H1 (cell line): ENCODE measurements at places on chromosomes 7 and 10.

DNA sequence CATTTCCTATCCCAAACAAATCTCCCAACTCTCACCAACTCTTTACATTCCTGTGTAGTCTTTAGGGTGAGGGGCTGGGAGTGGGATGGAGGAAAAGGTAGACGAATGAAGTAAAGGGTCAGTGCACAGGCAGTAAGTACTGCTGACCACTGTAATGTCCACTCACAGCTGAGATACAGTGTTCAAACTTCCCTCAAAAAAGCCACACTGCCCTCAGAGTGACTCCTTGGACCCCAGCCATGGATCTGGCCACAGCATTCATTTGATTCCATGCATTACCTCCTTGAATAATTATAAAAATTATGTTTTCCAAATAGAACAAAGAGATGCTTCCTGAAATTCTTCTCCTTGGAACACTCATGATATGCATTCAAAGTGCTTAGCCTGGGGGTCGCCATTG lies 19.8 kb upstream of the HIPK2 start:
- no peak for DNase-seq

- DNase-seq = no peak
These were observed 81.8 kb downstream of the NT5C2 start for GRCh38 chr10:103111031-103111917.

DNA sequence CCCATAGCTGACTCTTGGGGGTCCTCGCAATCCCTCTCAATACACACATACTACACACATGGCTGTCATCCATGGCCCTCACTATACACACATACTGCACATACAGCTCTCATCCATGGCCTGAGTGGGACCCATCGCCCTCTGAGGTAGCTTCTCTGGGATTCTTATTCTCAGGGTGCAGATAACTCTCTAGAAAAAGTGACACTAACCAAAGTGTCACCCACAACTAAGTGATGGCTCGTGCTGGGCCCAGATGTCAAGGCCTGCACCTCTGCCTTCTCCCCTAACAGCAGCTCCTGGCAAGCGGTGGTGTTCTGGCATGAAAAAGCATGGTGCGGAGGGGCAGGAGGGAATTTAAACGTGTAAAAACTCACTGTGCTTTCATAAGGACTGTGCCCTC lies 62.7 kb upstream of the ZPBP start:
- DNase-seq = no peak

DNA sequence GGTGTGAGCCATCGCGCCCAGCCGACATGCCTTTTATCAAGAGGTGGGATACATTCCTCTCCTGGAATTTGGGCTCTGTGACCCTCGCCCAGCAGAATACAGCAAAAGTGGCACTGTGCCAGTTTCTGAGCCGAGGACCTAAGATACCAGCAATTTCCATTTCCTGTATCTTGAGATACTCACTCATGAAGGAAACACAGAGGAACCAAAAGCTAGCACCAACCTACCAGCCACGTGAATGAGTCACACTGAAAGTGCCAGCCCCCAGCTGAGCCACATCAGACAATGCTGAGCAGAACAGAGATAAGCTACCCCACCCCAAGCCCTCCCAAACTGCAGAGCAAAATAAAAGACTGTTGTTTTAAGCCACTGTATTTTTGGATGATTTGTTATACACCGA lies 56.3 kb downstream of the CACUL1 start:
- no peak for DNase-seq

- DNase-seq = no peak
These were observed 34.8 kb downstream of the LUC7L2 start for GRCh38 chr7:139394540-139394939.

DNA sequence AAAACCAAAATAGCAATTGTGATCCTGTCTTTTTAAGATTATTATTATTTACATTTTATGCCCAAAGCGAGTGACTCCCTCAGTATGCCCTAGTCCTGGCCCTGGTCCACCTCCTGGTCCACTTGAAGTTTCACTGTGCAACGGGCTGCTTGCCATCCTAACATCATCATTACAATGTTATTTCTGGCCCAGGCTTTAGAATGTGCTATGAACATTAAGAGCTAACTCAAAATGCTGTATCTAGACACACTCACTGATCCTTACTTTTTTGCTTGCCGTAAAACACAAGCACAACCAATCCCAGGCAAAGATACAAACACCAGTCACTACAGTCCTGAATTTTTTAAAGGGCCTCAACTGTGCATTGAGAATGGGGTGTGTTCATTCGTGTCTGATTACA lies 38.4 kb downstream of the RHOBTB1 start:
- DNase-seq = no peak

- no peak for DNase-seq
These were observed 359.5 kb upstream of the ANKRD30A start for GRCh38 chr10:36765782-36766414.

DNA sequence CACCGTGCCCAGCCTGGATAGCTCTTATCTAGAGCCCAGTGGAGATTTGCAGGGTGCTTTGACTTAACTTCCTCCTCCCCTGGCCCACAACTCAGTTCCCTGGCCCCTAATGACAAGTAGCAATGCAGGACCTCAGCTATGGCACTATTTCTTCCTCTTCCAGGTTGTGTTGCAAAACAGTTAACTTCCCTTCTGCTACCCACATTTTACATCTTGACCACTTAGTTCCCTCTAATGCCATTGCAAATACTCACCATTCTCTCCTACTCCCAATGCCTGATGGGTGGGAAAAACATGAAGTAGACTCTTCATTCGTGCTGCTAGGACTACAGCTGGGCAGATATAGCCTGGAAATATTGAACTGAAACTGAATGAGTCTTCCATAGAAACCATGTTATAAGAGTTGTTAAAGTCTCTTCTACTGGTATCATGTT lies 39.1 kb upstream of the FGL2 start:
- DNase-seq = no peak

GRCh38 chr7:140035400-140036223 lies 27.1 kb downstream of the PARP12 start:
- no peak for DNase-seq

DNA sequence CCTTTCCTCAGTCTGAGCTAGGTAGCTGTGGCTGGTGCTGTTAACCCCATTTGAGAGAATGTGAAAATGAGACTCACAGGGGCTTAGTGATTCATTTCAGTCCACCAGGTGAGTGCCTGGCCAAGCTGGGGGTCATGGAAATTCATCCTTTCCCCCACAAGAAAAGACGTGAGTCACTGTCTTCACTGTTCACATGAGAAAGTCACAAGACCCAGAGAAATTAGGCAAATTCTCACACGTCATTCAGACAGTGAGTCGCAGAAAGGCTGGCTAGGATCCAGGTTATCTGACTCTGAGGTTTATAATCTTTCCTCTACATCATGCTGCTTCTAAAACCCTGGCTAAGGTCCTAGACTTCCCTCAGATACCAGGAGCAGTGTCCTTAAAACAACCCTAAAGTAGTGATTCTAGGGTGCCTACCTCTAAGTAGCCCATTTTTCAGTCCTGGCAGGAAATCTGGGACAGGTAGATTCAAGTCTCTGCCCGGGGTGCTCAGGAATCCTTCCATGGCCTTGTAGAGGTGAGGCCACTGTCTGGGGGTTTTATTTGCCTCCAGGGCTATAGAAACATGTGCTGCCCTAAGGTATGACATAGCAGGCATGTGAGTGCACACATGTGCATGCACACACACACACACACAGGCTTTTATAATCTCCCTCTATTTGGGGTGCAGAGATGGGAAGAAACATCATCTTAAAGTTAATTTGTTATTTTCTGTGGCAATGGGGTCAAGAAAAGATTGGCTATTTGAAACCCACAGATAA lies 427.9 kb upstream of the CELF2 start:
- DNase-seq = no peak

- DNase-seq = no peak
These were observed 20.6 kb downstream of the KIN start for GRCh38 chr10:7767209-7767608.

DNA sequence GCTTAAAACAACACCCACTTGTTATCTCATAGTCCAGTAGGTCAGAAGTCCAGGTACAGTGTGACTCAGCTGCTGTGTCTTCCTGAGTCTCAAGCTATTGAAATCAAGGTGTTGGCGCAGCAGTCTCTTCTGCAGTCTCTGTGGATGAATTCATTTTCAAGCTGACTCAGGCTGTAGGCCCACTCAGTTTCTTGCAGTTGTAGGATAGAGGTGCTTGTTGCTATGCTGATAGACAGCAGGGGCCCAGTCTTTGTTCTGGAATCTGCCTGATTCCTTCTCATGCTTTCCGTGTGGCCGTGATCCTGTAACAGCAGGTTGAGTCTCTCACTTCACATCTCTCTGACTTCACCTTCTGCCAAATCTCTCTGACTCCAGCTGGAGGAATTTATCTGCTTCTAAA lies 400.4 kb upstream of the POM121L12 start:
- no peak for DNase-seq

DNA sequence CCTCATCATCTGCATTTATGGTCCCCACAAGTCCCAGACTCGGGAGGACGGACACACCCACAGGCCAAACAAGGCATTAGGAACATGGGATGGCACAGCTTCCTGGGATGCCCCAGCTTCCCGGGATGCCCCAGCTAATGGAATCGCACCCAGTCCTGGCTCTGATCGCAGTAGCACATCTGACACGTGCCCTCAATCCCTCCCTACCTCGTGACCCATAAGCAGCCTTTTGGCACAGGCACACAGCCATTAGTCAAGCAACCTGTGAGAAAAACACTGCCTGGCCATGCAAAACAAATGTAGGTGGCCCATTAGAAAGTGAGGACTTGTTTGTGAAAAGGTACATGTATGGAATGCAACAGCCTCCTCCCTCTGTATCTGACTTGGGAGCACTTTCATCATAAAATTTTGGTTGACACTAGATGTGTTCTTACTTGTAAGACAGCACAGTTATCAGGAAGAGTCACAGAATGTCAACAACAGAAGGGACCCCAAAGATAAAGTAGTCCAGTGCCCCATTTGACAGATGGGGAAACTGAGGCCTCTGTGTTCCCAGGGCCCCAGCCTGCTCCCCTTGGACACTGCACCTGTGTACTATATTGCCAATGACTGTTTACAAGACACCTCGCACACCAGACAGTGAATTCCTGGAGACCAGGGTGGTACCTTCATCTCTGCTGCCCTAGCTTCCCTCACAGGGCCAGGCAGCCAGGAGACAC lies 34.4 kb downstream of the DLG5 start:
- no peak for DNase-seq

DNA sequence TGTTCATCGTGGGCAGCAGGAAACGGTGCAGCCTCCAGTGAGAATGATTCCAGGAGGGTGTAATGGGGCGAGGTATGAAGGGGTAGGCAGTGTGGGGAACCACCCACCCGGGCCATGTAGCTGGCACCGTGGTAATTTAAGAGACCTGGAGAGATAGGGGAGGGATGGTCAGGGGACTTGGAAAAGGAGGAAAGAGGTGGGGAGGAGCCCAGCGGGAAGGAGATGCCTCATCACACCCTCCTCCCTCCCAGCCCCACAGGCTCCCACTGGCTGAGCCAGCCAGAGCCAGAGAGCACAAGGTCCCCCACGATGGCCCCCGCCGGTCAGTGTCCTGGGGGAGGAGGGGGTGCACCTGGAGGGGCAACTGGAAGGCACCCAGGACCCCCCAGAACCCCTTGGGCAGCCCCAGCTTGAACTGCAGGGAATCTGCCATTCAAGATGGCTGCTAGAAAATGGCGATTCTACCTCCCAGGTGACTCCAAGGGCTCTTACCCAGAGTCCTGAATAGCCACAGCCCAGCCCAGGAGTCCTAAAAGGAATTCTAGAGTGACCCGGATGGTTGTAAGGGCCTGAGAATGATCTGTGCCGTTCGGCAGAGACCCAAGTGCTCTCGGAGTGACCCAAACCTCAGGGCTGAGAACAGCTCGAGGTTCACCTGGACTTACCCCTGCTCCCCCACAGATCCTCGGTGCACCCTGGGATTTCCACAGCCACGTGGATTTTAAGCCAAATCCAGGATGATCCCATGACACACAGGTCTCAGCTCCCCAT lies 28.8 kb downstream of the CALML3 start:
- no peak for DNase-seq

DNA sequence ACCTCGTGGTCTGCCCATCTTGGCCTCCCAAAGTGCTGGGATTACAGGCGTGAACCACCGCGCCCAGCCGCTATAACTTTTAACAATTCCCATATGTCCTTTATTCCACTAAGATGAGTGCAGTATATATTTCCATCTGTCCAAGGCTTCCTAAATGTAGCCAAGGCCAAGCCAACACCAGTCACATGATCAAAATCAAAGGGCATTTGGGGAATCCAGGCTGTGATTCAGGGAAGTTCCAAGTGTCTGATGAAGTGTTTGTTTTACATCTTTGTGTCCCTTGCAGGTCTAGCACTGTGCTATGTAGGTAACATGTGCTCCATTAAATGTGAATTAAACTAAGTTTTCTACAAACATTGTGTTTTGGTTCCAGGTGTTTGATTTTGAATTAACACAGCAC lies 20.8 kb downstream of the AKR1E2 start:
- DNase-seq = no peak

- no peak for DNase-seq
These were observed 49.6 kb downstream of the ARID5B start for GRCh38 chr10:61951144-61951483.

DNA sequence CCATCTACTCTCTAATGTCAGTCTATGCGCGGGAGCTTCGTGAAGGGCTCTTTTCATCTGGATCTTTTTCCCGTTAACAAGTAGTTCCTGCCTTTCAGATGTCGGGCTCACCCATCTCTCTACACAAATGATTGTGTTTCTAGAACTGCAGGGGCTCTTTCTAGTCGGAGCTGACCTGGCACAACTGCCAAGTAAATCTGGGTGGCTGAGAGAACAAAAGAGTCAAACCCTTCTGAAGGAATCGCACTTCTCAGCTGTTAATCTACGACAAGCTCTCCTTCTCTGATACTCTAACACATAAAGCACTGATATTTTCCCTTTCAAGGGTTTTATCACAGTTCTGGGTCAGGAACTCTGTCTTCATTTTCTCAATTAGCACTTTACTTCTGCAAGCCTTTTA lies 144.7 kb downstream of the NRP1 start:
- no peak for DNase-seq

DNA sequence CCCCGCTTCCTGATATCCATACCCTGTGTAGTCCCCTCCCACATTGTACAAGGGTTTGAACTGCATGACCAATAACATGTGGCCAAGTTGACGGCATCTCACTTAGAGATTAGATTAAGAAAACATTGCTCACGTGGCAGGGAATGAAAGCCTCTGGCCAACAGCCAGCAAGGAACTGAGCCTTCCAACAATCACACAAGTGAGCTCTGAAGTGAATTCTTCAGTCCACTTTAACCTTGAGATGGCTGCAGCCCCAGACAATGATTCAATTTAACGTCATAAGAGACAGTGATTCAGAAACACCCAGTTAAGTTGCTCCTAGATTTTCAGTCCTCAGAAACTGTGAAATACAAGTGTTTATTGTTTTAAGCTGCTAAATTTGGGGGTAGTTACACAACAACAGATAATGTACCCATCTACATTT lies 165.9 kb upstream of the PLXNA4 start:
- DNase-seq = no peak

DNA sequence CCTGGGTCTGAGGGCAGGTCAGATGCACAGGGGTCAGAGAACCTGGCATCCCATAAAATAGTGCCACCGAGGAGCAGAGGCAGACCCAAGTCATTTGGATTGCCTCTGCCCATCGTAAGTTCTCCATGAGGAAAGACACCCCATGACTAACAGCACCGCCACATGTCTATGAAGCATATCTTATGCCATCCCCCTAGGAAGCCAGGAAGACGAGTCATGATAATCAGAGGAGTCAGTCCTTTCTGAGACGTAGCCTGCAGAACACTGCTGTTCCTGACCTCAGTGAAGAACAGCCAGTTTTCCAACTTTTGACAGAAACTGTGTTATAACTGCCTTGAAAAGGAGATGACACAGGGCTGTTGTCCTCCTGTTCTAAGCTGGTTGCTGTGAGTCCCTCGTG lies 51.2 kb downstream of the INSYN2A start:
- no peak for DNase-seq

GRCh38 chr7:54847921-54848320 lies 88.9 kb upstream of the SEC61G start:
- DNase-seq = no peak

GRCh38 chr7:78959477-78959876 lies 494.0 kb downstream of the MAGI2 start:
- DNase-seq = no peak
